ENCODE measurements at places on chromosomes 1 and 21. TPM values are rescaled to one million over a fixed set of nuclear protein-coding genes. Genes with fewer than 3 reads are reported as not detected.
A peak's percentile ranks its signal among the peaks of the same experiment; 100 is the strongest.

The GRIK1 gene
- 0.49 TPM for total RNA-seq

The HSPB7 gene
- total RNA-seq: 39.5 TPM

The TMEM167B gene
- total RNA-seq: 40.5 TPM

The ZNF695 gene
- 1.6 TPM for total RNA-seq

DNA sequence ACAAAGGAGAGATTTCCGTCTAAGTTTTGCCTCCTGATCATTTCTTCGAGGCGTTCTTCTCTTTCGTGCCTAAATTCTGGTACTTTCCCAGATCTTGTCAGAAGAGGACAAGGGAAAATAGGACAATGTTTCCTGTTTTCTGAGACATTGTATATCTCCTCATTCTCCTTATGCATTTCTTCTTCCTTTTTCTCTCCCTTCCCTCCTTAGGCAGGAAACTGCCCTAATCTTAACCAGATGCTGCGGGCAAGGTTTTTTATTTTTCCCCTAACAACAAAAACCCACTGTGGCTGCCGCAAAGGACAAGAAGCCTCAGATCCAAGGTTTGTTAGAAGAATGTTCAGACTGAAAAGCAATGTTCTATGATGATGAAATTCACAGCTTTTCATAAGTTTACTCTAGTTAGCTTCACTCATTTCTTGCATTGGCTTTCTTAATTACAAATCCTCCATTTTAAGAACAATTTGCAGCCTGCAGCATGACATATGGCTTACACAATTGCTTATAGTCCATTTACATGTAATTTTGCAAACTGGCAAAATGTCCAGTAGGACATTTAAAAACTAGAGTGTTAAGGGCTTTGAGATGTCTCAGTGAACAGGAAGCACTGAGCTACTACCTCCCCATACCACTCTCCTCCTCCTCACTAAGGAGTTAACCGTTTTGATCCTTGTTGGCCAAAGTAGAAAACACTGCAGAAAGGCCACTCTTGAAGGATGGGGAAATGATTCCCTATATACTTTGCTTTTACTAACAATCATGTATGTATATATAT is 624 bp downstream of the CTSK start:
- DNase-seq: peak; percentile 63

- no peak for DNase-seq
Measured at GRCh38 chr1:224488806-224489499, 54.4 kb upstream of the WDR26 start.

DNA sequence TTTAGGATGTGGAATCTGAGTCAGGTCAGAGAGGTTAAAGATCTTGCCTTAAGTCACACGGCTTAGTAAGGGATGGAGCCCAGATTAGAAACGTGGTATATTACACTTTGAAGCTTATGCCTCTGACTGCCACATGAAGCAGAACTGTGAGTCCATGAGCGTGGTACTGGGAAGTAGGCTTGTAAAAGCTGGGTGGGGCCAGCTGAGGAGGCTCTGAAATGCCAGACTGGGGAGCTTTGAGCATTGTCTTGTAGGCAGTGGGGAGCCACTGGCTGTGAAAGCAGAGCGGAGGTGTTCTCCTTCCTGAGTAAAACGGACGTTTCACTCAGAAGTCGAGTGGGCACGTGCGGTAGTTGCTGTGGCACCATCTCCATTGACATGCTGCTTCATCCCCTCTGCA is 72.6 kb upstream of the USP24 start:
- no peak for DNase-seq

- no peak for DNase-seq
Measured at GRCh38 chr21:34156957-34157356, 83.6 kb downstream of the MRPS6 start.

GRCh38 chr1:162224267-162224666 is 152.4 kb downstream of the SPATA46 start:
- no peak for DNase-seq

DNA sequence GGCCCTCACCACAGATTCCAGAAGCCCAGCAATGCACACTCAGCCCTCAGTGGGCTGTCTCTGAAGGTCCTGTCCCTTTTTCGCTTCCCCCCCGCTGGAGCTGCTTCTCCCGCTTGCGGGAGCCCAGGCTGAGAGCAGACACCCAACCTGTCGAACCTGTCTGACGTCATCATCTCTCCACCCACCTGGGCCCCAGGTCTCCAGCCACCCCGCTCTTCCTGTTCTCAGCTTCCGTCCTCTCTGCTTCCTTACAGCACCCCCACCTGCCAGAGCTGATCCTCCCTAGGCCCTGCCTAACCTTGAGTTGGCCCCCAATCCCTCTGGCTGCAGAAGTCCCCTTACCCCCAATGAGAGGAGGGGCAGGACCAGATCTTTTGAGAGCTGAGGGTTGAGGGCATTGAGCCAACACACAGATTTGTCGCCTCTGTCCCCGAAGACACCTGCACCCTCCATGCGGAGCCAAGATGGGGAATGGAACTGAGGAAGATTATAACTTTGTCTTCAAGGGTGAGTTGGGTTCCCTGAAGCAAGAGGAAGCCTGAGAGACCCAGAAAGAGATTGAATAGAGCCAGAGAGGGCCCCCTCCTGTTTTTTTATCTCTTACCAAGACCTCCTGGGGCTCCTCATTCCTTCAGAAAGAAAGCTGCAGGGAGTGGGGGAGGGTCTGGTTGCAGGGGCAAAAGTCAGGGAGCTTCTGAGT is at the start of gene RAB25:
Gene RAB25 (plus strand): TSS at position 224 of the 700 bp plus-strand sequence. CDS start 241 bp downstream, at position 465.
- DNase-seq: no peak

DNA sequence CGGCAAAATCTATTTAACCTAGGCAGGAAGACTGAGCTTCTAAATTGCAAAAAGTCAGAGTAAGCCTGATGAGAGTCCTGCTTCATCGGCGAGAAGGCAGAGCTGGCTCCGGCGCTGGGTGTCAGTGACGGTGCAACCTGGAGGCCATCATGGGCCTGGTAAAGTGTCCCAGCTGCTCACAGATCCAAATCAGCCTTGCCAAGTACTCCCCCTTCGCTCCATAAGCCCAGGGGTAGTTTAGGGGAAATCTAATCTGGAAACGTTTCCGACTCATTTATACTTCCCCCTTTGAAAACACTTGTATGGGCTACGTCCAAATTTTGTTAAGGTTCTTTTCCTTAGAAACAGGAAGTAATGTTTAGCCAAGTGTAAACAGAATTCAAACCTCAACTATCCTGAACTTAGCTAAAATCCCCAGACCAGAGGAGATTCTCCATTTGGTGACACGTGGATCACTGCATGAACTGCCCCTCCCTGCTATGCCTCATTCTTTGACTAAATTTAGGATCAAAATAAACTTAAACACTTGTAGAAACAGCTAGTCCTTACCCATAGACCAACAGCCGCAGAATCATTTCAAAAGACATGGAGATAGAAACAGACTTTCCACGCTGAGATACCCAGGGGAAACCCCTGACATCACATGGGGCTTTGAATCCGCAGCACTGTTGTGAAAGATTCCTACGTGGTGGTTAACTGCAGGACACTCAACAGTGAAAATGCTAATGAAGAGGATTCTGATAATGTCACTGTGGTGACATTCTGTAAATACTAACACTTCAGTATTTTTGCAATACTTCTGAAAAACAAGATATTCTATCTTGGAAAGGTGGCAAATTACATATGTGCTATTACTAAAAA is 172.7 kb downstream of the TGFBR3 start:
- DNase-seq: peak; percentile 85

DNA sequence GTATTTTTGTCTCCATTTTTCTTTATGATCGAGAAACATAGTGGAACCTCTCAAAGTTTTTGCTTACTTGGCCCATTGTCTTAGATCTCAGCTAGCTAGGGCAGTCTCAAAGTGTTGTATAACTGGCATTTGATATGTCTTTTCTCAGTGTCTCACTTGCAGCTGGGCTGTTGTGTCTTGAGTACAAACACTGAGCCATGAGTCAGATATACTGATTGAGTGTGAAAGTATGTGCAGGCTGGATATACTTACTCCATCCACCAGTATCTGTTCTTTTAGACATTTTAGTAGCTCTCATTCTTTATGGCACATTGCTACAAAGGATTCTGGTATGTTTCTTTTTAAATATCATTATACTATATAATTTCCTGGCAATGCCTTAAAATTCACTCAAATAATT is 14.3 kb upstream of the GPR52 start:
- DNase-seq: no peak

DNA sequence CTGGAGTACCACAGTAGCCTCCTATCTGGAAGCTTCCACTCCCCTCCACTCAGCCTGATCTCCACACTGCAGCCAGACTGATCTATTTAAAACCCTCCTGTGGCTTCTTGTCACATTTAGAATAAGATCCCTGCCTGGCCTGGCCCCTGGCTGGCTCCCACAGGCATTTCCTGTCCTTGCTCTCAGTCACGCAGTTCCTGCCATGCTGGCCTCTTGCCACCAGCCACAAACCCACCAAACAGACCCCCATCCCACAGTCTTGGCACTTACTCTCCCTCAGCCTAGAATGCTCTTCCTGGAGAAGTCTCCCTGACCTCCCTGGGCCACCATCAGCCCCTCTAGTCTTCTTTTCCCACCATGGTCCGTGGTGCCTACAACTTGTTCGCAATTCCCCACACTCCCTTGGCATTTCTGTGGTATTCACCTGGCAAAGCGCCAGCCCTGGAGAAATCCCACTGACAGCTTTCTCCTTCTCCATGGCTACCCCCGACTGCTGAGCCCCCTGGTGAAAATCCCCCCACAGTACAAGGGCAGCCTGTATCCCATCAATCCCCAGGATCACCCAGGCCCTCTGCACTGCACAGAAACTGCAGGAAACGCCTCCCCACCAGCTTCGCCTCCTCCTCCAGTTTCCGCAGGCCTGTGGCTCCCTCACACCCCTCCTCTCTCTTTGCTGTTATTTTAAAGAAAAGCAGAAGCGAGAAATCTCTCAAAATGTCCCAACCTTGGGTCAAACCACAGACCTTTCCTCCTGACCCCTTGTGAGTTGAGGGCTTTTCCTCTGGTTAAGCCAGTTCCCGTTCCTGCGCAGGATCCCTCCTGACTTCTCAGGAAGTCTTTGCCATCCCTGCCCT is 94.5 kb downstream of the SYT2 start:
- DNase-seq: peak; percentile 79

Data from muscle of leg (tissue), 16 donors.